ENCODE measurements at places on chromosomes 1 and 21.

DNA sequence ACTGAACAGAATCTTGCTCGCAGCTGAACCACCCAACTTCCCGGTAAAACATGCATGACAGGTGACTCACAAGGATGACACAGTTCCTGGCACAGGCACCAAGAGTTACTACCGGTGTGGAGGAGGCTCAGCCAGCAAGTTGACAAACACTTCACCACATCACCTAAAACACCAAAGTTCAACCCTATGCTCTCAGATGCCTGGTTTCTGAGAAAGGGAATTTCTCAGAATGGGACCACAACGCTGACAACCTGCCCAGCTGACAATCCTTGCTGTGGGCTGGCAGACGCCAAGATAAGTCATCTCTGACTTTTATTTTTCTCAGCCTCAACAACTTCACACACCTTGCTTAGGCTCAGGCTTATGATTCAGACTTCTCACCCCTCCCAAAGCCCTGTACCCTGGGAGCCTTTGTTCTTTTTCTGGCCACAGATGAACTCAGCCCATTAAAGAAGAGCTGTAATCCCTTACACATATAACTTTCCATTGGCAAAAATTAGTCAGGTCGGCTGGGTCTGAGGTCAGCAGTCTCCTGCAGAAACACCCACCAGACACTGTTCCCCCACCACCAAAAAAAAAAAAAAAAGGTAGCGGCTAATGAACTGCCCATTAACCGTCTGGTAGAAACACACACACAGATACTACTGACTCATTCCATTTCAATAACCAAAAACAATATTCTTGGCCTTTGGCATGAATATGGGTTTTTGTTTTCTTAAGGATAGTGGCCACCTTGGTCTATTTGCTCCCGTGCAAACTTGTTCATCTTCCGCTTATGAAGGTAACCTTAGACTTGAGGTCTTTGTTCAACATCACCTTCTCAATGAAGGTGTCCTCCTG is 10.8 kb upstream of the TIAM1 start:
- DNase-seq = no peak

DNA sequence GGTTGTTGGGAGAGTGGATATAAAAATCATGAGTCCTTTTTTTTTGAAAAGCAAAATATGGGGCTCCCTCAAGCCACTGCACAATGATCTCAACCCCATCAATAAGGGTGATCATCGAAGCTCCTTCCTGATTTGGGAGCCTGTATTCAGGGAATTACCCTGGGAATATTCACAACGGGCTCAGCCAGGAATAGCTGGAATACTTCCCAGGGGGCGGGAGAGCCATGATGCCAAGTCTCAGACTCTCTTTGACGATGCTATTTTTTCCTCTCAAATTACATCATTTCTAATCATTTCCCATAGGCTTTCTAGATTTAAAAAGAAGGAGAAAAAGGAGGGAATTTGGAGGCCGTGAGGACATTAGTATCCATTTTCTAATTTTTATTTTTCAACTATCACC is 18.4 kb downstream of the OLIG1 start:
- no peak for DNase-seq

GRCh38 chr1:50846224-50846839 is 113.7 kb downstream of the FAF1 start:
- no peak for DNase-seq

DNA sequence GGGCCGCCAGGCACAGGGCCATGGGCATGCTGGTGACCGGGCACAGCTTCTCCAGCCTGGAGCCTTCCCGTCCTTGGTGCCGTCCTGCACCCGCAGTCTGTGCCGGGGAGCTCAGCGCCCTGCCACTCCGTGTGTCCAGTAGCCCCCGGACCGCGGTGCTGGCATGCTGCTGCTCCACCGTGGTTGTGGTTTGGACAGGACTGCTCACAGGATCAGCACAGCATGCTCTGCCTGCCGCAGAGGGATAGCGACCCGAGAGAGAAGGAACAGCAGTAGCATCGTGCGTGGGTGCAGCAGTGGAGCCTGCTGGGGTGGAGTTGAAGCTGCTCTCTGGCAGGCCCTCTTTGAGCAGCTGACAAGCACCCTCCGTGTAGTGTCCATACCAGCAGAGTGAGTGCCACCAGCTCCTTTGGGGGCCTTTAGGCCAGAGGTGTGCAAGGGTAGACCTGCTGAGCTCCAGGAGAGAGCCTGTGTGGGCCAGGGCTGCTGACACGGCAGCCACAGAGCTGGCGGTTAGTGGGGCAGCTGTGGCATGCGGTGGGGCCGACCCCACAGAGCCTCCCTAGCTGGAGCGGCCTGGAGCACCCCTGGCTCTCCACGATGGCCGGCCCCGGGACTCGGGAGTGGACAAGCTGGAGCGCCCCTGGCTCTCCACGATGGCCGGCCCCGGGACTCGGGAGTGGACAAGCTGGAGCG is 6.4 kb upstream of the PCBP3 start:
- DNase-seq = no peak

DNA sequence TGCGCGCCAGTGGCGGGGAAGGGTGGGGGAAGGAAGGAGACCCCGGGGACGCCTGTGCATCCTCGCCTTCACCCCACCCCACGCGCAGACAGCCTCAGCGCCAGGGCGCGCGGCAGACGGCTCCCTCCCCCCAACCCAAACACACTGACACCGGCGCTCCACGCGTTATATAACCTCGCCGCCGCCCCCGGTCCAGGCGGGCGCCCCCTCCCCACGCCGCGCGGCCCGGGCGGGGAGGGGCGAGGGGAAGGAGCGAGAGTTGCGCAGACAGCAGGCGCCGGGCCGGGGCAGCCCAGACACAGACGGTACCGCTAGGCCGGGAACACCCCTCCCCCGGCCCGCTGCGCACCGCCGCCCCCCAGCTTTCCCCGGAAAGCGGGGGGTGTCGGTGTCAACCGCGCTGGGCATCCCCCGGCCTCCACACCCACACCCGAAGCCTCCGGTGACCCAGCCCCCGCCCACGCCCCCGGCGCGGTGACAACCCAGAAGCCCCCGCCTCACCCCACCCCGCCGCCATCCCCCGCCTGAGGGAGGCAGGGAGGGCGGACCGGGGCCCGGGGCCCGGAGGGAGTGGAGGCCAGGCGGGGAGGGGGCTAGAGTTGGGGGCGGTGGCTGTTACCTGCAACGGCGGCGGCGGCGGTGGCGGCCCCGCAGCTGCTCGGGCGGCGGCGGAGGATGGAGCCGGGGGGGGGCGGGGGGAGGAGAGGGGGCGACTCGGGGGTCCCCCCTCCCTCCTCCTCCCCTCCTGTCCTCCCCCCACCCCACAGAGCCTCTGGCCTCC is 432 bp downstream of the AKT3 start:
- DNase-seq = no peak

DNA sequence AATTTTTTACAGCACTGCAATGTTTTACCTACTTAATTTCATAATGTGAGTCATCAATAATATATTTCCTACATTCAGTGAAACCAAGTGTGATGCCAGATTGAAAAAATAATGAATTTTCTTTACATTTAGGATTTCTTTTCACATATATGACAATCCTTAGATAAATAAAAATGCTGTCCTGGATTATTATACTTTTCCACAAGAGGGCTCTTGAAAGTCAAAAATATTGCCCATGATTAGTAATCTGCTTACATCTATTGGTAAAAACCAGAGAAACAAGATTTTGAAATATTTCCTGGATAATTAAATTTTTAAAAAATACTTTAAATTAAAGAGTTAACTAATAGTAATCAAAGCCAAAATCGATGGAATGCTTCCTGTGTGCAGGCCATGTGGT is 86.8 kb upstream of the PLPPR4 start:
- DNase-seq = no peak

GRCh38 chr1:178768423-178768822 is 43.4 kb downstream of the RALGPS2 start:
- DNase-seq = peak; percentile 23

GRCh38 chr1:216700779-216701178 is 22.4 kb downstream of the ESRRG start:
- DNase-seq = no peak

- DNase-seq = no peak
Observed at GRCh38 chr1:117702654-117703053, 96.8 kb downstream of the TENT5C start.

- no peak for DNase-seq
Observed at GRCh38 chr1:32904797-32905196, 3.6 kb upstream of the TMEM54 start.

- DNase-seq = no peak
Observed at GRCh38 chr1:21317035-21317689, 26.9 kb upstream of the ECE1 start.

DNA sequence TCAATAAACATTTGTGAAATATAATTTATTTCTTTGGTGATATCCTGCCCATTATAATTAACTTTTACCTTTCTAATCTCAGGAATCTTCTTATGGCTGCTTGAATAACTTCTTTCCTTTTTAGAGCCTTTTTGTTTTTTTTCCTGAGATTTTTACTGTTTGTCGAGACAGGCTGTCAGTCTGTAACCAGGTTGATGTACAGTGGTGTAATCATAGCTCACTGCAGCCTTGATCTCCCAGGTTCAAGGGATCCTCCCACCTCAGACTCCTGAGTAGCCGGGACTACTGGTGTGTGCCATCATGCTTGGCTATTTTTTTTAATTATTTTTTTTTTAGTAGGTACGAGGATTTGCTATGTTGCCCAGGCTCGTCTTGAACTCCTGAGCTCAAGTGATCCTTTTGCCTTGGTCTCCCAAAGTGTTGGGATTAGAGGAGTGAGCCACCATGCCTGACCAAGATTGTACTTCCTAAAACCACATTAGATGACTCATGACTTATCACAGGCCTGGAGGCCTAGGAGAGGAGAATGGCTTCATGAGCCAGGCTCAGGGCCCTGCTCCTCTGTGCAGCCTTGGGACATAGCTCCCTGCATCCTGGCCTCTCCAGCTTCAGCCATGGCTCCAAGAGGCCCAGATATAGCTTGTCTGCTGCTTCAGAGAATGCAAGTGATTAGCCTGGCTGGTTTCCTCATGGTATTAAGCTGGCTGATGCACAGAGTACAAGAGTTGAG is 48.6 kb downstream of the CTH start:
- DNase-seq = no peak
